ENCODE measurements at places on chromosomes 1 and 21. TPM values are rescaled to one million over a fixed set of nuclear protein-coding genes. Genes with fewer than 3 reads are reported as not detected.

- DNase-seq: no peak
Observed at GRCh38 chr1:93219443-93219842, 38.9 kb downstream of the CCDC18 start.

GRCh38 chr1:1876335-1876930, 14.5 kb downstream of the GNB1 start:
- DNase-seq: no peak

GRCh38 chr1:107669996-107670395, 295.0 kb downstream of the VAV3 start:
- peak; percentile 76 for DNase-seq

- DNase-seq: no peak
Observed at GRCh38 chr1:197850042-197850441, 52.4 kb upstream of the C1orf53 start.

DNA sequence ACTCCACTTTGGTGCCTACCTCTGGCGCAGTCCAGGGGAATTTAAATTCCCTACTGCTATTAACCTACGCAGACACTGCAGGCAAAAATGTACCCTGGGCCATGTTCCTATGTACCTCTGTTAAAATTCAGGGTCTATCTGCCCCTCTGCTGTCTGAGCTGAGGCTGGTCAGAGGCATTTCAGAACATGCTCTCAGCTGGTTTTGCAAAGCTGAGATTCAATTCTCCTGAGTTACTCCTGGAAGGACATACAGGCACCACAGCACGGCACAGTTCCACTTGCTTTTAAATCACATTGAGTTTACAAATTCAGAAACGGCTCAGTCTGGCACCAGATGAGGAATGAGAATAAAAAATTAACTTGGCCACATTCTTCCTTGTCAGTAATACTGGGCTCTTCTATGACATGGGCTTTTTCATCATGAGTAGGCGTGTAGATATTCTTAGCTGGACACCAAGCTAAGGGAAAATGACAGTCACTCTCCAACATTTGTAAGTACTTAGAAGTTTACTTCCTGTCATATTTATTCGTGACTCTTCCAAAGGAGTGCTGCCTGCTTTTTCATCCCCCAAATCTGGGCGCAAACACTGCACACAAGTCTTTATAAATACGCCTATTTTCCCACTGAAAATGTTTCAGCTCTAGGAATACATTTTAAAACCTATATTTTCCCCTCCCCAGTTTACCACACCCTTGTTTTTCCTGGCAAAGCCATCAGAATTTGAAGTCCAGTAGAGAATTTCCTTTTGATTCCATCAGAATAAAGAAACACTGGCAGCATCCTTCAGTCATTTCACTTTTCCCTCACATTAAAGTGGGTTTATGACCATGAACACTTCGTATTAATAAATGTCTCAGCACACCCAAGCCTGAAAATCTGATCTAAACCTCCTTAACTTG, 1.9 kb downstream of the C1orf198 start:
- DNase-seq: no peak

GRCh38 chr1:92903765-92904164, 57.5 kb downstream of the DIPK1A start:
- DNase-seq: no peak

DNA sequence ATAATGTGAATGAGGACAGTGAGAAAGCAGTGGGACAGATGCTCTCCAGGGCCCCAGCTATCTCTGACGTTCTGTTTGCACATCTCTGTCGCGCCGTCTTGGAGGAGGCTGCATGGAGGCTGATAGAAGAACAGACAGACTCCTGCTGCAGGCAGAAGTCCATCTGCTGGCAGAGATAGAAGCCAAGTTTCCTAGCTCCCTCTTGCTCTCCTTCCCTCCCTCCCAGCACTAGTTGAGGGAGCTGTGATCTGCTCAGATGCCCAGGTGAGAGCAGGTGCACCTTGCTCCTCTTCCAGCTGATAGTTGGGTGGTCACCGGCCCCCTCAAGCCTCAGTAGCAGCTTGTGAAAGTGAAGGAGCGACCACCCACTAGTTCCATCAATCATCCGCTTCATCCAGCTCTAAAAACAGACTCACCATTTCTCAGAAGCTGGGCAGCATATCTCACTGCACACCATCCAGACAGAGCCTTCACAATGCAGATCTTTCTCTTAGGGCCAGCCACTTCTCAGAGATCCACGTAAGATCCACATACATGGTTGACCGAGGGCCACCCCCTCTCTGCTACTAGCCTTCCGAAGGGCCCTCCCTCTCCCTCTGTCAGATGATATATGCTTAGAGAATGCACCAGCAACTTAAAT, 12.9 kb downstream of the LRRN2 start:
- DNase-seq: no peak

- peak; percentile 19 for DNase-seq
Observed at GRCh38 chr21:42010507-42011495, 641 bp upstream of the ZBTB21 start.

GRCh38 chr1:113946112-113946511, 17.0 kb downstream of the HIPK1 start:
- no peak for DNase-seq

GRCh38 chr1:40344597-40344996, 27.5 kb upstream of the COL9A2 start:
- DNase-seq: peak; percentile 13

Gene MX1
- 175 TPM for total RNA-seq

Gene EPRS1
- 155 TPM for total RNA-seq

Gene SYCP1
- not detected for total RNA-seq
